ENCODE measurements at places on chromosomes 11 and 22.

GRCh38 chr11:127993788-127994187 lies 593.6 kb downstream of the ETS1 start:
- no peak for DNase-seq

GRCh38 chr11:9675691-9676090 lies 11.8 kb downstream of the SWAP70 start:
- no peak for DNase-seq

GRCh38 chr11:27124514-27125264 lies 84.1 kb downstream of the BBOX1 start:
- DNase-seq = peak; percentile 60

- DNase-seq = peak; percentile 63
These were observed 3.8 kb upstream of the PKP3 start for GRCh38 chr11:390175-390574.

DNA sequence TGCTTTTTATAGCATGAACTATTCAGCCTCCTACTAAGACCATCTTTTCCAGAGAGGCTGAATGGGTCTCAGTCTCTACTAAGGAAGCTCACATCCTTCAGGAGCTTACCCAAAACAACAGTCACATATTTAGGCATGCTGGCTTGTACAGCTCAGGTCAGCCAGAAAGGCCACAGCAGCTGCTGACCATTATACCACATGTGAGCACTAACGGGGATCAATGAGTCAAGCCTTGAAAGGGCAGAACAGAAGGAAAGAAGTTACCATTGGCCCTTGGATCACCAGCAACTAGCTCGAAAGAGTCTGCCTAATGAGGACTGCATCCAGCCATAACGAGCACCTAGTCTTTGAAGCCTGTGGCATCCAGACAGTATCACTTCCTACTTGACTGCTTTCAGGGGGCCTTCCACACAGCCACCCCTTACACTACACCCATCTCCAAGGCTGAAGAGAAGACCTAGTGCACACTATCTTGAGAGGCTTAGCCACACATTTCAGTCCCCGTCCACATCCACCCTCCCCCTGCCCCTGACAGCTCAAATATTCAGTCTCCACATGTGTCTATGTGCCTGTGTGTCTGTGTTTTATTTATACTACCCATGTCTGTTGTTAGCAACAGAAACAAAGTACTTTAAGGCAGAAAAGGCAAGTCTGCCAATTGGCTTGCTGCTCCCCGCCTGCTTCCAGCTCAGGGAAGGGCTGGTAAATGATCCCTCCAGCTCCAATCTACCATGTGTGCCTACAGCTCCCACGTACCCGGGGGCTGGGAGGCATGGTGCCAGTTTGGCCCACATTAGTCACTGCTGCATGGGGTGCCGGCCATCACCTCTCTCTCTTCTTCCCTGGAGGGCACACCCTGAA lies 95.5 kb downstream of the RPL27A start:
- peak; percentile 35 for DNase-seq

GRCh38 chr11:63919267-63920125 lies 2.5 kb upstream of the RCOR2 start:
- DNase-seq = peak; percentile 94
